ENCODE measurements at places on chromosomes 2 and 18. TPM values are rescaled to one million over a fixed set of nuclear protein-coding genes. Genes with fewer than 3 reads are reported as not detected.

ADNP2 gene
- 9.9 TPM for total RNA-seq

DUSP2 gene
- total RNA-seq = 0.53 TPM

GREB1L gene
- total RNA-seq = 1.6 TPM

STK25 gene
- total RNA-seq = 76.7 TPM

HNMT gene
- 1.4 TPM for total RNA-seq

LRRTM4 gene
- not detected for total RNA-seq

REEP1 gene
- 0.68 TPM for total RNA-seq

CPO gene
- not detected for total RNA-seq

SERPINB13 gene
- total RNA-seq = not detected

PLGLB1 gene
- not detected for total RNA-seq

MYOM1 gene
- 0.09 TPM for total RNA-seq

GKN1 gene
- 0.45 TPM for total RNA-seq

C2orf15 gene
- total RNA-seq = 0.99 TPM

MEP1B gene
- not detected for total RNA-seq

TUBA3E gene
- total RNA-seq = 0.78 TPM

CHN1 gene
- total RNA-seq = 21.7 TPM

ALPG gene
- 0.22 TPM for total RNA-seq

KLHL41 gene
- 0.15 TPM for total RNA-seq

PRSS56 gene
- total RNA-seq = 0.20 TPM

RASGRP3 gene
- total RNA-seq = 0.44 TPM

KCNG2 gene
- not detected for total RNA-seq
